ENCODE measurements at places on chromosomes 6 and 20.

GRCh38 chr20:53444401-53445149 lies 149.1 kb downstream of the ZNF217 start:
- no peak for DNase-seq

GRCh38 chr6:87826424-87826823 lies 124.4 kb upstream of the AKIRIN2 start:
- no peak for DNase-seq

DNA sequence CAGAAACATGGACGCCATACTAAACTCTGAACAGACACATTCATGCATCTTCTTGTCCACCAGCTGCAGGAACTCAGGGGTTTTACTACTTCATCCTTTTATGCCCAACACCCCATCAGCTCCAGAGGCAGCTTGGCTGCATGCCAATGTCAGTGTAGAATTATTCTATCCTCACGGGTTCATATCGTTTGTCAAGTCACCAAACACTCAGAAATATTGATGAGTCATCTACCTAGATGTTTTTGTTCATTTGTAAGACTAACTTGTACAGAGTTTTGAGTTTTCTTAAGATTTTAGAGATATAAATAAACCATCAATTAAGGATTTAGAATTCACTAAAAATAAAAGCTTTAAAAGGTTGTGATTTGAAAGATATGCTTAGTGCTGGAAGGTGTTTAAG lies 590.7 kb upstream of the FLRT3 start:
- DNase-seq: peak; percentile 73

GRCh38 chr6:168155193-168155592 lies 76.2 kb upstream of the FRMD1 start:
- no peak for DNase-seq

DNA sequence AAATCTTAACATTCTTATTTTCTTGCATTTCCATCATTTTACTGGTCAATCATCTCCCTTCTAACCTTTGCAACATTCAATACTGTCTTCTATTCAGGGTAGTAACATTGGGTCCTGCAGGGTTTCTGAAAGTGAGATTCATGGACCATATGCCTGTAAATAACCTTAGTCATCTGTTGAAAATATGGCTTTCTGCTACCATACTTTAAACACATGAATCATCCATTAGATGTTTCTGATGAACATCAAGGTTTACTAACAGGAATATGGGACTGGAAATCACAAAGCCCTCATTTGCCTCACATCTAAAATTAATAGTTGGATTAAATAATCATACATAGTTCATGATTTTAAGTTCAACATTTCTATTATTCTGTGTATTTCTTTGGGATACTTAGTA lies 475.9 kb upstream of the MARCKS start:
- no peak for DNase-seq

GRCh38 chr6:36130667-36131510 lies 576 bp downstream of the MAPK13 start:
- DNase-seq: peak; percentile 83

GRCh38 chr20:24460712-24461111 lies 8.7 kb upstream of the SYNDIG1 start:
- DNase-seq: no peak

DNA sequence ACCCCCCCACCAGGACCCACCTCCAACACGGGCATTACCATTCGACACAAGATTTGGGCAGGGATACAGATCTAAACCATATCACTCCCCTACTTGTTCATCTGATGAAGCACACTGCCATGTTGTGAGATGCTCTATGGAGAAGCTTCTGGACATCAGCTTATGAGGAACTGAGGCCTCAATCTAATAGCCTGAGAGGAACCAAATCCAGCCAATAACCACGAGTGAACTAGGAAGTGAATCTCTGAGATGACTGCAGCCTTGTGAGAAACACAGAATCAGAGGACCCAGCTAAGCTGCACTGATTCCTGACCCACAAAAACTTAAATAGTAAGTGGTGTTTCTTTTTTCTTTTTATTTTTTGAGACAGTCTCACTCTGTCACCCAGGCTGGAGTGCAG lies 21.6 kb upstream of the ZBTB2 start:
- DNase-seq: no peak

DNA sequence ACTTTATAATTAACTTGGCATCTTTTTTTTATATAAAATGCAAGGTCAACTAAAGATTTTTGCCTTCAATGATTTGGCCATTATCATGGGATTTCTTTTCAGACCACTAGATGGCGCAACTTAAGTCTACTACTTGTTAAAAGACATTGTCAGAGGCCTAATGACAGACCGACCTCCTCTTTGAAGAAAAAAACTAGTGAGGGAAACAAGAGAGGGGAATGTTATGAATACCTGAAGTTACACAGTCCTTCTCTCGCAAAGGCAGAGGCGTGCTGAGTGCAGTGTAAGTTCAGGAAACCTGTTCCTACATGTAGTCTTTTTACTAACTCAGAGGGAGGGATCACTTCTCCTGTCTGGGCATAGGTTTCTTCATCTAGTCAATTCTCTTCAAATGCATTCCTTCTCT lies 9.3 kb downstream of the TRAPPC3L start:
- peak; percentile 71 for DNase-seq

- DNase-seq: no peak
Measured at GRCh38 chr6:156131221-156131903, 645.8 kb upstream of the ARID1B start.

DNA sequence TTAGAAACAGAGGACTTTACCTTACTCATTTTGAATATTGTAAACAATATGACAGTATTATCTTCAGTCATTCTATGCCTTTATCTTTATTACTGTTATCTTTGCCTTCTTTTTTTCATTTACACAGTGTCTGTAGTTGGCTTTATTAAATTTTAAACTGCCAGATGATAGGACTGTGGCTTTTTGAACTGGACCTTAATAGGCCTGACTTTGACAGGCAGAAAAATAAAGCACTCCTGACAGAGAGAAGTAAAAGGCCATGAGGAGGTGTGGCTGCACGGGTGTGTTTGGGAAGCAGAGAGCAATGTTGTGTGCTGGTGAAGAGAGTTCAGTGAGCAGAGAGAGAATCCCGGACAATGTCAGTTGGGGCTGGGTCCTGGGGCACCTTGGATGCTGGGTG lies 7.8 kb downstream of the TRIM40 start:
- no peak for DNase-seq

- no peak for DNase-seq
Measured at GRCh38 chr6:145233955-145234354, 501.4 kb downstream of the EPM2A start.

GRCh38 chr20:62933966-62934365 lies 4.0 kb upstream of the GID8 start:
- DNase-seq: no peak

DNA sequence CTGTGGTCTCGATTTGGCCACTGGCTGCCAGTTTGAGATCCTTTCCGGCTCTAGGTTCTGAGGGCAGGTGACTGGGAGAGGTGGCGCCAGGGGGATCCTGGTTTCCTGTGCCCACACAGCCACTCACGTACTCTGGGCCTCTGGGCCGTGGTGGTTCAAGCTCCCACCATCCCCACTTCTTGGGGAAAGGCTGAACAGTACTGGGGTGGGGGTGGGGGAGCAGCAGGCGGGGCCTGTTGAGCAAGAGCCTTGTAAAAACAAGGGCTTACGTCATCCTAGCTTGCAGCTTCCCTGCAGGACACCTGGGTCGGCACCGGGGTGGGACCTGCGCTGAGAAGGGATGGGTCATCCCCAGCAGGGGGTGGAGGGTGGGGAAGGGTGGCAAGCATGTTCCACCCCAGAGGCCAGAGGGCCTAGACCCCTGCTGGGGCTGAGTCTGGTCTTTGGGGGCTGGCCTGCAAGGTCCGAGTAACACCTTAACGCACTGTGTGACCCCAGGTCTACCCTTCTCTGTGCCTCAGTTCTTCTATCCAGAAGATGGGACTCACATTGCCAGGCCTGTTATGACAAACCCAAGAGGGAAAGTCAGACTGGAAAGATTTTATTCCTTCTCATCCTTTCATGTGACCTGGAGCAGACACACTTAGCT lies 3.1 kb upstream of the CEBPB start:
- DNase-seq: no peak

DNA sequence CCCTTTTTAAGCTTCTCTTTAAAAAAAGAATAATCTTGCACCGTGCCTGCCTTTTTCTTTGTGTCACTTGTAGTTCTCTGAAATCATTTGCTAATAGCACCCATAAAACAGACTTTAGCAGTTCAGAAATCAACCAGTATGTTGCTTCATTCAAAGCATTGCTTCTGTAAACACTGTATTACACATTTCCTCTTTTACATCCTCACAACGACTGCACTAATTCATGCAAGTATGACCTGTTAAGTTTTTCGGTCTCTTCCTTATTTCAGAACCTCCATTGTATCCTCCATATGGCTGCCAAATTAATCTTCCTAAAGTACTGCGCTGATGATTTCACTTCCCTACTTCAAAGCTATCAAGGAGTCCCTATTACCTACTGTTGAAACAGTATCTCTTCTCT lies 142.9 kb upstream of the RNF217 start:
- no peak for DNase-seq

DNA sequence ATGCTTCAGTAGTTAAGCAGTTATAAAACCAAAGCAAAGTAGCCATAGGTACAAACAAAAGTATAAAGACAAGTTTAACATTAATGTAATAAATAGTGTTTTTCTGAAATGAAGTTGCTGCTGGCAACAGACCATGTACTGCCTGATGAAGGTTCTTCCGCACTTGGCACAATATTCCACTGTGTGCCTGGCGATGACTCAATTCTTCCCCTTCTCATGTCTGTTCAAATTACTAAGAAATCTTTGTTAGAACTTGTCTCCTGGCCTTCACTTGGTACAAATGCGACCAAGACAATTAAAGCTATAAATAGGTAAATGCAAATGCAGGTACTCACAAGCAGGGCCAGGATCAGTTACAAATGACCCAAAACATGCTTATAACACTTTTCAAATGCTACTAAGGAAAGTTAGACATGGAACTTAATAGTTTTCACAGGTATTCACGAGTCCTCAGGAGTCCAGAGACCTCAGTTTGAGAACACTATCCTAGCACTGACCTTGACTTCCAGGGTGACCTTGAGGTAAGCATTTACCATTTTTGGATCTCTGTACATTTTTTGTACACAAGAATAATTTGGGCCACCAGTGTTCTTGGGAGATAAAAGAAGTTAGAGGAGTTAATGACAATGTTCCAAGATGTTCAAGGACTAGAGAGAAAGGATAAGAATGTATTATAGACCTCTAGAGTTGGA lies 8.1 kb upstream of the DDR1 start:
- no peak for DNase-seq

DNA sequence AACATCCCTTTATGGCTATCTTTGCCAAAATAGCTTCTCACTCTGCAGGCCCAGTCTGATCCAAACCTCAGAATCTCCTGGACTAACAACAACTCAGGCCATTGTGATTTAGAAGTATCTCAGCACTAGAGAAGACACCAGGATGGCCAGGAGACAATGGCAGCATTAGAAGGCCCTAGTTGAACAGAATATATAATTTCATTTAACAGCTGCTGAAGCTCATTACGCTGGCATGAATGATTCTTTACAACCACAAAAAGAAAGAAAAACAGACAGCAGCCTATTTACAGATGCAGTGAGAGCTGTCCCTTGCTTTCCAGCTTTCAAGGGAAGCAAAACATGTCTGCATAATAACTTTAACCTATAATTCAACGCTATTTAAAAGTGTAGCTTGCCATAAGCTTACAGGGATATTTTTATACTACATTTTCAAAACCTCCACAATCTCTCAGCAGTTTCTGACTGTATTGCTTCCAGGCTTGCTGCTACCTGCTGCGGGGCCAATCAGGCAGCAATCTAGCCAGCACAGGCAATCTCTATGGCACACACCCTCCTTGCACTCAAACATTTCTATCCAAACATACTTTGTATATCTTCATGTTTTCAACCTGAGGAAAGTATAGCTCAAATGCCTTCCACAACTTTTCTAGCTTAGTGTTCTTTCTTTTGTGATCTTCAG lies 107.3 kb downstream of the OGFRL1 start:
- no peak for DNase-seq

- DNase-seq: no peak
Measured at GRCh38 chr6:36115412-36115811, 14.9 kb upstream of the MAPK13 start.

- DNase-seq: no peak
Measured at GRCh38 chr6:88455317-88455716, 289.2 kb upstream of the CNR1 start.

- no peak for DNase-seq
Measured at GRCh38 chr6:121647905-121648304, 212.5 kb downstream of the GJA1 start.

DNA sequence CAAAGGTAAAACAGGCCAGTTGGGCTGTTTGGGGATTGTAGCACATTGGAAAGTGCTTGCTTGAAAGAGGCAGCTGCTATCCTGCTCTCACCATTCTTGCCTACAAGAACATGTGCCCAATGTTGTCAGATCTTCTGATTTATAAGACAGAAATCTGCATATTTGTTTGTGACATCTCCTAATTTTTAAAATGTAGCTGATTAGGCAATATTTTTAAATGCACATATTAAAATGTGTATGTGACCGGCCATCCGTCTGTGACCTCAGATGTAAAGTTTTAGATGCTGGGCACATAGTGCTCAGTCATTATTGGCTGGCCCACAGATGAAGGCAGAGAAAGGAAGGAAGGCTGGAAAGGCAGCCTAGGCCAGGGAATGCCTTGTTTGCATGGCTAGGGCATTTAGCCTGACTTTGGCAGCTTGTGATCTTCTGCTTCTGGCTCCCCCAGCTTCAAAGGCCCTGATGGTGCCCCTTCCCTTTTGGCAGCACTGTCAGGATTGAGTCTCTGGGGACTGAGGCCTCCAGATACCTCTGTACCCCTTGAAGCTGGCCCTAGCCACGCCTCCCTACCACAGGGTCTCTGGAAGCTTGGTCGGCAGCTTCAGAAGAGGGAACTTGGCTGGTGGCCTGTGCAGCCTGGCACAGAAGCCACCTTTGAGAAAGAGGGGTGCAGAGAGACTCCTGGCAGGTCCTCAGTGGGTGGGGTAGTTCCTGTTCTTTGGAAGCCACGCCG lies 6.4 kb downstream of the SNPH start:
- no peak for DNase-seq

DNA sequence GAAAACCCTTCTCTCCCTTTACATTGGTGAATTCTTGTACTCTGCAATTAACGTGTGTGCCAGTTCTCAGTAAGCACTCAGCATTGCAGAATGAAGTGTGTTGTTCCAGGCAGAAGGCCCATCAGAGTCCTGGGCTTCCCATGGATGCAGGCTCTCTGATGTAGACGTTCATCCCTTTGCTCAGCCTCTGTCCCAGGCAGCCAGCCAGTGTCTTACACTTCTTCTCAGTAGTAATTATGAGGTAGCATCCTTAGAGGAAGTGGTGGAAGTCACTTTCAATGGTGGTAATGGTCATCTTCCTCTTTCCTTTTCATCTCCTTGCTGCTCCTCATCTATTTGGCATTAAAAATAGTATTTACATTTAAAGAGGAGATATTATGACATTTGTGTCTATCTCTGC lies 66.7 kb upstream of the FYN start:
- DNase-seq: no peak

- no peak for DNase-seq
Measured at GRCh38 chr6:150617496-150618460, 18.1 kb downstream of the PLEKHG1 start.

DNA sequence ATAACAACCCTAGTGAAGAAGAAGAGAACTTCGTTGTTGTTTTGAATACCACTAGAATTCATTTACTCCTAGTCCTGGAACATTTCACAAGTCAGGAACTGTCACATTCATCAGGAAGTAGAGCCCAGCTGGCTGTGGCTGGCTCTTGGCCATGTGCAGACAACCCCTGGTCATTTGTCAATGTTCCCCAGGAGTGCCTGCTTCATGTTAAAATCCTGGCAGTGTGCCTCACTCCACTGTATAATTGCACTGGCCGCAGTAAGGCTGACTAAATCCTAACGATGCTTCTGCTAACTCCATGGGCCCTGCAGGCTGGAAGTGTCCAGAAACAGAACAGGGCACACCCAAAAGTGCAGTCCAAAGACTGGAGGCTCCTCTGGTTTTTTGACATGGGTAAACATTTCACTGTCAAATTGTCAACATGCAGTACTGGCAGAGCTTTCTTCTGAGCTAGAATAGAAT lies 41.5 kb upstream of the ADGRF1 start:
- DNase-seq: no peak

All from RPMI8226 (cell line).